NCI-H1105 (cell line): ENCODE measurements at places on chromosomes 12 and 14.
A peak's percentile ranks its signal among the peaks of the same experiment; 100 is the strongest.

DNA sequence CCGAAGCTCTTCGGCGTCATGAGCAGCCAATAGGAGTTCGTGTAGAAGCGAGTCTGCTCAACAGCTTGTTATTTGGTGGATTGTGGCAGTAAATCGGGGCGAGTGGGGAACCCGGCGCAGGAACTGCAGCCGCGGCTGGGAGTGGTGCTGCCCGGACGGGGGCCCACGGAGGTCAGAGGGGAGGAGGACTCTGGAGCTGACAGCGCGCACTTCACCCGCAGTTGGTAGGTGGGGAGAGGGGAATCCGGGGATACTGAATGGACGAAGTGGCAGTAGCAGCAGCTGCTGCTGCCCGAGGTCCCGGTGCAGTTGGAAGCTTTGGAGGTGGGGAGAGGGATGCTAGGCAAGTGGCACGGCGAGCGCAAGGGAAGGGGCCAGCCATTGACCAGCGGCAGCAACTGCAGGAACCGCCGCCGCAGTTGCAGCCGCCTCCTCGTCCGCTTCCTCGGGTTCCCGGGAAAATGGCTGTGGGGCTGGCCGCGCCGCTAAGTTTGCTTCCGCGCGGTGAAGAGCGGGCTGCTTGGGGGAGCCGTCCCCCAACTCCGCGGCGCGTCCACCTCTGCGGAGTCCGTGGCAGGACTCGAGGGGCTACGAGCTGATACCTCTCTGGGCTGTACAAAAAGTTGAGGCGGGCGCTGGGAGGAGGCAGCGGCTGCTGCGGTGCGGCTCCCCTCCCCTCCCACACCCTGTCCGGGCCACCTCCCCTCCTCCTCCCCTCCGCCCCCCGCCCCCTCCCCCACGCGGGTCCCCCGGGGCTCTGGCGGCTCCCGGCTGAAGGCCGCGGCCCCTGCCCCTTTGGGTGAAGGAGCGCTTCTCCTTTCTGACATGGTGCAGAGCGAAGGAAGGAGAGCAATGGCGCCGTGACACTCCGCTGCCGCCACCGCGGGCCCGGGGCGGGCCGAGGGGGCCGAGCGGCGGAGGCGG lies at the start of gene ARID4A:
Gene ARID4A (plus strand): TSS at position 79 of the 924 bp plus-strand sequence. CDS start 1,300 bp downstream, outside the sequence.
- DNase-seq, result no peak

GRCh38 chr12:89051065-89051677 lies 301.1 kb downstream of the DUSP6 start:
- DNase-seq, result peak; percentile 48

DNA sequence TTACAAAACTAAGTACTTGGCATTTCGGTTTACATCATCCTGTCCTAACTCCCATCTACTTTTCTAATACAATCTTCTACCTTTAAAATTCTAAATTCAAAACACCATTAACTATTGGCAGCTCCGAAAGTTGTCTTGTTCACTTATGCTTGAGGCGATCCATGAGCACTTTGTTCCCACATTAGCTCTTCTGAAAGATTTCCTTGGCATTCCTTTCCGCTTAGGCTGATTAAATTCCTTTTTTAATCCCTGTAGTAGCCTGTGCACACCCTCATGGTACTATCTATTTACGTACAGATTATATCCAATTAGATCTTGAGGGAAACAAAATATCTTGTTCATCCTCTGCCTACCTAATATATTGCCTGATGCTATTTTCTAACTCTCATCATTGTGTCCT lies 480.7 kb downstream of the PRKD1 start:
- DNase-seq, result no peak

DNA sequence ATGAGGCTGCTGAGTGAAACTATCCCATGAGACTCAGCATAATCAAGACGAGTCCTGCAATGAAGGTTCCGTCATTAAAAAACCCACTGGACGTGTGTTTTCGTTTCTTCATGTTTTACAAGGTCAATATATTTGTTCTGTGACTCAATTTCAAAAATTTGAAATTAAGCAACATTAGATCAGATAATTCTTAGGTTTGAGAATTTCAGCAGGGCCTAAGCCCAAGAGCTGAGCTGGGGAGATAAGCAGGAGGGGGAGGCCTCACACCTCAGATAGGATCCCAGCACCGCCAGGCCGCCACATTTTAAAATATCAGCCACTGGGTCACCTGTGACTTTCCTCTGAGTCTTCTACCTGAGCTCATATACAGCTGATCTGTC lies 13.3 kb downstream of the STX2 start:
- no peak for DNase-seq

DNA sequence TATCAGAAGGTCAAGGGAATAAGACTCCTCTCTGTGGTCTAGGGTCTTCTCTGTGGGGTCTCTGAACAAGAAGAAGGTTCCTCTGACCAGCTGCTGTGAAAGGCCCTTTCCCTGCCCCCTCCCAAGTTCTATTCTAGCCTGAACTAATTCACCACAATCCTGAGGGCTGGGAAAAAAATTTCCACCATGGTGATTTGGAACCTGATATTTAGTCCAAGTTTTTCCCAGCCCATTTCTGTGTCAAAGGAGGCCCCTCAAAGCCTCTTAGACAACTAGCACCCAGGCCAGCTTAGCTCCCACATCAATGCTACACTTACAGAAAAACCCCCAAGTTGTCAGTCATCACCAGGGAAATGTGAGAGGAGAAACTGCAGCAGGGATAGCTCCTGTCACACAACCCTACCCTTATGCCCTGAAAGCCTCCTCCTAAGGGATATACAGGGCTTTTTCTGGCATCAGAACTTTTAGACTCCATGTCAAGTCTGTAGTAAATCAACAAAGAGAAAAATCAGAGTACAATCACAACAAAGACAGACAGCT lies 4.5 kb downstream of the FMNL3 start:
- no peak for DNase-seq

GRCh38 chr14:71050227-71050823 lies 143.1 kb downstream of the PCNX1 start:
- no peak for DNase-seq

- no peak for DNase-seq
Measured at GRCh38 chr14:59358102-59358501, 107.1 kb downstream of the GPR135 start.

- DNase-seq, result no peak
Measured at GRCh38 chr14:102464846-102465341, 44.7 kb downstream of the ANKRD9 start.

DNA sequence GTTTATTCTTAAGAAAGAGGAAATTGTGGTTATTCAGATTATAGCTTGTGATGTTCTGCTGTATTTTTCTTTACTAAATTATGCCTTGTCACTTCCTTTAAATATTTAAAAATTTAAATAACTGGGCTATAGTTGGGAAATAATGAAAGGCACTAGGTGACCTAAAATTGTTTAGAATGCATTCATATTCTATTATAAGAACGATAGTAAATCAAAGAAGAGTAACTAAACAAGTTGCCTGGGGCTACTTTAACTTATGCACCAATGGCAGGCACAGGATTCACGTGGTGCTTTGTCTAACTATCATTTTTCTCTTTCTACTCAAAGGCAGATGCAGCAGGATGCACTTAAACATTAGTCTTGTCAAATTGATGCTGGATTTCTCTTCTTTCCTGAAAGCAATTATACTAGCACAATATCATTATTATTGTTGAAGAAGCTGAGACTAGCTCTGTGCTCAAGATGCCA lies 190.7 kb upstream of the PPFIA2 start:
- DNase-seq, result no peak

DNA sequence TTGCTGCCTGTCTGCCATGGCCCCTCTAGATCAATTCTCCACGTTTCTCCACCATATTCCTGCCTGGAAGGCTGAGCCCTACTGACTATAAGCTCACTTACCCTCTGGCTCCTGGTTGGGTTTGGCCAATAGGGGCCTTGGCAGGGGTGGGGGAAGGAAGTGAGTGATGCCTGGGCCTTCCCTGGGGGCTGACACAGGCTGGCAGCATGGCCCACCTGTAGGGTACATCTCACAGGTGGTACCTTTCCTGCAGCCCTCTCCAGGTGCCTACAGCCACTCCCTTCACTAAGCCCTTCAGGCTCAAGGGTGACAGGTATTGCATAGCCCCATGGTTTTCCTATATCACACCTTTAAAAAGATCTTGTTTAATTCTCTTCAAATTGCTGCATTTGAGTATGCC lies 3.5 kb downstream of the RFC5 start:
- DNase-seq, result no peak

DNA sequence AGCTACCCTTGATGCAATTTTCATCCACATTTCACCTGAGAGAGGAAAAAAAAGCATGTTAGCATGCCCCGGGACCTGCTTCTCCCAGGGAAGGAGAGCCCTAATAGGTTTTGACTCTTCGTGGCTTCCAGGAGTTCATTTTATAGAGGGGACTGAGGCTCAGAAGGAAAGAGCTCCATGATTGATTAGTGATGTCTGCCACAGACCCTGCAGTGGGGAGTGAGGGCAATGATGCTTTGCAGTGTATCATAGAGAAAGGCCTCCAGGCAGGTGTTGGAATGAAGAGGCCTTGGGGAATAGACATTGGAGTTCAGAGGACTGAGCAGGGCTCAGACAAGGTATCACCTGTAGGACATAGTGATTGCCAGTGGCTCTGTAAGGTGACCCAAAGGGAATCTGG lies 41.5 kb downstream of the RNFT2 start:
- no peak for DNase-seq

DNA sequence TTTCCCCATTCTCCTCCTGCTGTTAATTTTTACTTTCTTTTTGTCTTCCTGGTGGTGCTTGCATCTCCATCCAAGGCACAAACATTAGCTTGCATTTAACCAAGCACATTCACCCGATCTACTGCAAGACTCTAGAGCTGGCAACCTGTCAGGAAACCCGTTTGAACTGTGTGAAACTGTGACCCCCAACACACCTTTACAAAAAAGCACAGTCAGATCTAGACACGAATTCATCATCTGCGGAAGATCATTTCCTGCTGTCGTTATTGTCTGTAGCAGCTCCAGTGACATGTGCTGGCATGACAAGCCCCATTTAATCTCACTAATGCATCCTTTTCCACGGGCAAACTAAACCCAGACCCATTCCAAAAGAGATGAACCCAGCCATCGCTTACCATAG lies 340.5 kb downstream of the VRK1 start:
- no peak for DNase-seq

GRCh38 chr12:94948232-94948810 lies 55.2 kb downstream of the NDUFA12 start:
- no peak for DNase-seq

DNA sequence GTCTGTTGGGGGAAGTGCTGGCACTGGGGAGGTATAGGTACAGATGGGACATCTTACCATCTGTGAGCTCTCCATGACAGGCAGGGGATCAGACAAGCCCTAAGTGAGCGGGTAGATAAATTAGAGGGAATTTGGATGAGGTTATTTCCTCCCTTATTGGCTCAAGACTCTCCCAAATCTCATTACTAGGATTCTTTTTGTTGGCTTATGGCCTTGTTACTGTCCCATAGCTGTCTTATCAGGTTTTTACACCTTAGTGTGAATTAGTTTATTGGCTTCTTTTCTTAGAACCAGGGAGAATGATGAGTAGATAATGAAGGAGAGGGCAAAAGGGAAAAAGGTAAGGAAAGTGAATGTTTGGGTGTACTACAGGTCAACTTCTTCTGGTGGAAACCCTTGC lies 191.1 kb upstream of the PRICKLE1 start:
- no peak for DNase-seq
